ENCODE measurements at places on chromosomes 16 and 17.

DNA sequence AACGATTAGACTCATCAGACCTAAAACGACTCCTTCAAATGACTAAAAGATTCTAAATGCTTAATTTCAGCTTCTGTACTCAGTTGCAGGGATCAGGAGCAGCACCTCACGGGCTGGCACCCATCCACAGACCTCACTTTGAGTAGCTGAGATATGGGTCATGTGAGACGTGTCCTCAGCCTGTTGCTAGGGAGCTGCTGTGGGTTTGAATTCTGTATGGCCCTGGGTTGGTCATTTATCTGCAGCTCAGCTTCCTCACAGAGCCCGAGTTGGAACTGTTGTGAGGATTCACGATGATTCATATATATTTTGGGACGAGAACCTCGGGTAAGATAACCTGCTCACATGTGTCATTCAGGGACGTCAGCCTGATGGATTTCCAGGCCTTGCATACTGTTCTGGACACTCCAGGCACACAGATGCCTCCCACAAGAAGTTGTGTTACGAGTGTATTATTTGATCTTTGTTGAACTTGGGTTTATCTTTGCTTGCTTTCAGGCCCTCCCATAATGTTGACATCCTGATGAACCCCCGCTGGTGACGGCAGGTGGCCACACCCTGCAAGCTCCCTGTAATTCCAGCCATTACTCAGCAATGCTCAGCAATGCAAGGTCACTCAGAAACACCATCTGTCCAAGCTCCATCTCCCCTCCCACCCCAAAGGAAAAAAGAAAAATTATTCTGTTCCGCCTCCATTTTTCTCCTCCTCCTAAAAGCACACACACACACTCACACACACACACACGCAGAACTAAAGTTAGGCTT is 137.6 kb downstream of the RBFOX3 start:
- DNase-seq = no peak

- DNase-seq = no peak
Measured at GRCh38 chr17:19013806-19014627, 9.5 kb upstream of the FAM83G start.

- peak; percentile 79 for DNase-seq
Measured at GRCh38 chr16:3094289-3095027, 4.6 kb downstream of the ZSCAN10 start.

GRCh38 chr17:28763137-28763799 is 19.5 kb downstream of the TRAF4 start:
- no peak for DNase-seq

DNA sequence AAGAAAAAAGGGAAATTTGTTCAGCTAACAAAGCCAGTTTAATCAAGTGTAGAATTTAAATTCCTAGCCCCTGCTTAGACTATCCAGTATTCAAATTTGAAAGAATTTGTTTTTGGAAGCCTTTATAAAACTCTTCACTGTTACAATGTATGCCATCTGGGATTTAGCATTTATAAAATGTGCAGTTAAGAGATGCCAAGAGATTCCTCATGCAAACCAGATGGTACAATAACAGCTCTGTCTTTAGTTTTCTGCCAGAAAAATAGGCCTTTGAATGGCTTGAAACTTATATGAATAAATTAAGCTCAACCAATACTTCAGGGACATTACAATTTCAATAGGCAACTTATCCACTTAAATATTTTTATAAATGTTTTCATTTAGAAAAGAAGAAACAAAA is 6.8 kb upstream of the ANKS4B start:
- DNase-seq = no peak

DNA sequence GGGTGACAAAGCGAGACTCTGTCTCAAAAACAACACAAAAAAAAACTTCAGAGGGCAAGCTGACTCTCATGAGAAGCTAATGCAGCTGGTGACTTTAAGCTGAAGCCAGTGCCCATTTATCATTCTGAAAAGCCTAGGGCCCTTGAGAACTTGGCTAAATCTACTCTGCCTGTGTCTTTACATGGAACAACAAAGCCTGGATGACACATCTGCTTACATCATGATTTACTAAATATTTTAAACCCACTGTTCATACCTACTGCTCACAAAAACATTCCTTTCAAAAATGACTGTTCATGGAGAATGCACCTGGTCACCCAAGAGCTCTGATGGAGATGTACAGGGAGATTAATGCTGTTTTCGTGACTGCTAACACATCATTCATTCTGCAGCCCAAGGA is 6.1 kb upstream of the ALOX12 start:
- DNase-seq = no peak

DNA sequence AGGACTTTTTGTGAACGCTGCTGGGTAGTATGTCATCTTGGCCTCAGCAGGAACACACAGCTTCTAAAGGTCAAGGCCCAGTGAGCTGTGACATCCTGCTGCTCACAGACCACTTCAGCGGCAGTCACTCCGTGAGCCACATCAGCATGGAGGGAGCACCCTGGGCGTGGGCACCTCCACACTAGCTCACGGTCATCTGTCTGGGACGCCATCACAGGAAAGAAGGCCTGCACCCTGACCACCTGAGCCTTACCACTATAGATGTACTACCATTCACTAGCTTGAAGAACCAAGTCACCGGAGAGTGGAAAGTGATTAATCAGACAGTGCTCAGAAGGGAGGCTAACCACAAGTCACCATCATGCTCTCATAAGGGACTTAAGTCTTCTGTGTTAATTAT is 3.3 kb downstream of the AXIN1 start:
- no peak for DNase-seq

- DNase-seq = no peak
Measured at GRCh38 chr17:69090365-69090764, 29.6 kb upstream of the ABCA9 start.

- DNase-seq = peak; percentile 52
Measured at GRCh38 chr16:71645450-71645849, 19.5 kb downstream of the MARVELD3 start.

DNA sequence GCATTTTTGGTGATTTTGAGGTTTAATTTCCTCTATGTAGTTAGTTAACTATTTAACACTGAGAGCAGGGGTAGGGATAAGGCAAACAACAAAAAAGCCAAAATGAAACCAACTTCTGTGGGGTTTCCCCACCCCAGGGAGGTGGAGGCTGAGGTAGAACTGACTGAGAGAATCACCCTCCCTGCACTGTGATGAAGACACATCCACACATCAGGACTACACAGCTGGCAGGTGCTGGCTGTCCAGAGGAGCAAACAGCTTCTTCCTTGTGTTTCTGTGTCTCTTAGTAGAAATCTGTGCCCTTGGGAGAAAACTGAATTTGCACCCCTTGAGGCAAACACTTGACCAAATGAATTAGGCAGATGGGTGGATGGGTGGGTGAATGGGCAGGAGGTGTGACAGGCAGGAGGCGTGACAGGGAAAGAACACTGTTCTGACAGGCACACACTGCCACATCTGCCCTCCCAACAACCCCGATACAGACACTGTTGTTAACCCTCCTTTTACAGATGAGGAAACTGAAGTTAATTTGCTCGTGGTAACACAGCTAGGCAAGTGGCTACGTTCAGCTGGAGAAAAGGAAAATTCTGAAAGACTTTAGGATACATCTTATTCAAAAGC is 62.9 kb upstream of the AMZ2 start:
- no peak for DNase-seq

- no peak for DNase-seq
Measured at GRCh38 chr17:29847527-29848400, 82.3 kb downstream of the SSH2 start.

- no peak for DNase-seq
Measured at GRCh38 chr16:535446-536405, 8.2 kb downstream of the CAPN15 start.

- no peak for DNase-seq
Measured at GRCh38 chr17:51200295-51200694, 34.1 kb downstream of the NME2 start.

- DNase-seq = peak; percentile 31
Measured at GRCh38 chr16:87295259-87295658, 21.9 kb downstream of the C16orf95 start.

GRCh38 chr17:49696233-49696761 is 11.5 kb downstream of the SLC35B1 start:
- DNase-seq = peak; percentile 77

GRCh38 chr17:77111934-77112296 is 28.9 kb upstream of the SEC14L1 start:
- peak; percentile 50 for DNase-seq

GRCh38 chr17:43799047-43799446 is 18.8 kb downstream of the CFAP97D1 start:
- DNase-seq = no peak

DNA sequence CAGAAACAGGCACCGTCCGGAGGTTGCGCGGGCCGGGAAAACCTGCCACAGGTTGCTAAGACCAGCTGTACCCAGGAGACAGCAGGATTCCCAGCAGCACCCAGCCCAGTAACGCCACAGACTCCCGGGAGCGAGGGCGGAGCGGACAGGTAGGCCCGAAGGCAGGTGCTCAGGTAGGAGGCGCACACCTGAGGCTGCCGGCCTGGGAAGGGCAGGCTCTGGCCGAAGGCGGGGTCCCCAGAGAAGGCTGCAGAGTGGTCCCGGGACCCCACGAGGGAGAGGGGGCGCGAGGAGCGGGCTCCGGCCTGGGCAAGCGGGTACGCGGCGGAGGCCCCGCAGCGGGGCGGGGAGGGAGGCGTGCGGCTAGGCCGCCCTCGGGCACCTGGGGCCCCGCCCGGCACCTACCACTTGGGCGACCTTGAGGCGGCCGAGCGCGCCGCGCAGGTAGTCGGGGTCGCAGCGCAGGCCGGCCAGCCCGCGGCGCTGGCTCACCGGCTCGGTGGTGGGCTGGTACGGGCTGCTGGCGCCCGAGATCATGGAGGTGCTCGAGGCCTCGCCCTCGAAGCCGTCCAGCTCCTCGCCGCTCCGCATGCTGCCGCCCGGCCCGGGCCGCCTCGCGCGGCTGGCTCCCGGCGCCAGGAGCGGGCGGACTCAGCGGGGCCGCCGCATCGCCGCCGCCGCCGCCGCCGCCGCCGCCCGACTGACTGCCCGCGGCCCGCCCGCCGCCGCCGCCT is 441 bp downstream of the CMTM4 start:
- peak; percentile 30 for DNase-seq

Data from KBM-7 (cell line).